Activated CD8-positive, alpha-beta T cell treated with anti-CD3 and anti-CD28 coated beads for 36 hours (primary cell): ENCODE measurements at places on chromosomes 5 and 9. TPM values are rescaled to one million over a fixed set of nuclear protein-coding genes. Genes with fewer than 3 reads are reported as not detected.
A peak's percentile ranks its signal among the peaks of the same experiment; 100 is the strongest.

- no peak for DNase-seq
- H3K4me1 ChIP-seq = no peaks in the 10 kb centered on the region
- H3K36me3 ChIP-seq = no peaks in the 10 kb centered on the region
These were observed 8.6 kb upstream of the SMIM23 start for GRCh38 chr5:171776770-171777759.

Gene ZNF366
- not detected for total RNA-seq

GRCh38 chr5:2758632-2759031 is 7.2 kb upstream of the IRX2 start:
- H3K36me3 ChIP-seq = peaks cover 3% of the 10 kb centered on the region
- H3K27ac ChIP-seq = no peak overlapping the region
- H3K4me3 ChIP-seq = no peak overlapping the region
- peaks cover 10% of the 10 kb centered on the region for H3K4me1 ChIP-seq
- peaks cover 42% of the 10 kb centered on the region for H3K27me3 ChIP-seq

DNA sequence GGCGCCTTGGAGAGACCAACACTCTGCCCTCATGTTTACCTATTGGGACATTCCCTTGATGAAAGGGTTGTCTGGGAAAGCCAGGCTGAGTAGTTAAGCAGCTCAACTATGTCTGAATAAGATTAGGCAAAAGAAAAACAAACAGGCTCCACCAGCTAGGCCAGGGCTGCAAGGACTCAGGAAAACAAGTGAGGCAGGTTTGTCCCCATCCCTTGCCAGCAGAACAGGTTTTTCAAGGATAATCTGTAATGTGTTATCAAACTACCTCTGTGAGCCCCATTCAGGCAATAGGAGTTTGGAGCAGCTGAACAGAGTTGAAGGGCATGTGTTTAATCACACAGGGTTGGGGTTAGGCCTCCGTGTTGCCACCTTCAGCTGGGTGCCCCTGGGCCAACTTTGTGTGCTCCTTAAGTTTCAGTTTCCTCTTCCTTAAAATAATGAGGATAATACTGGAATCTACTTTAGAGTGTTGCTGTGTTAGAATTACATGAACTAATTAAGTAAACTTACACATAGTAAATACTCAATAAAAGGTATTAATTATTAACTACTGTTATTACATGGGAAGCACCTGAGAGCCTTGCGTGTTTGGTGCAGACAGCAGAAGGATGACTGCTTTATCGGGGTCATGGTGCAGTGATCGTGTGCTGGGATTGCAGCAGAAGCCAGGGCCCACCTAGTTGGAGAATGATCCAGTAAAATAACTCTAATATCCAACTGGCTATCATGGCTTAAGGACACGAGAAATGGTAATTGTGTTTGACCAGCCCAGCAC is 72.1 kb upstream of the ATP10B start:
- no peak overlapping the region for H3K4me3 ChIP-seq
- H3K27me3 ChIP-seq = no peaks in the 10 kb centered on the region
- no peaks in the 10 kb centered on the region for H3K4me1 ChIP-seq
- no peaks in the 10 kb centered on the region for H3K36me3 ChIP-seq
- no peak overlapping the region for H3K27ac ChIP-seq

DNA sequence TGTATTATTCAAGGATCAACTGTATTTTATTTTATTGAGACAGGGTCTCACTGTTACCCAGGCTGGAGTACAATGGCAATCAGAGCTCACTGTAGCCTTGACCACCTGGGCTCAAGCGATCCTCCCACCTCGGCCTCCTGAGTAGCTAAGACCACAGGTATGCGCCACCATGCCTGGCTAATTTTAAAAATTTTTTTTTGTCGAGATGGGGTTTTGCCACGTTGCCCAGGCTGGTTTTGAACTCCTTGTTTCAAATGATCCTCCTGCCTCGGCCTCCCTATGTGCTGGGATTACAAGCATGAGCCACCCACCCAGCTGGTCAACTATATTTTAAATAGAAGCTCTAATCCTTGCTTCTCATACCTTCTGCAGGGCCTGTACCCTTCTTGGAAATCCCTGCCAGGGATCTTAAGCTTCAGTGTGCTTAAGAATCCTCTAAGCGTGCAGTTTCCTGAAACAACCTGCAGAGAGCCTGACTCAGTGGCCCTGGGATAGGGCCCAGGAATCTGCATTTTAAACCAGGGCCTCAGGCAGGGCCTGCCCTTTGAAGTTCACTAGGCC is 2.9 kb downstream of the AKNA start:
- peak overlapping the region; percentile 84 for H3K4me3 ChIP-seq
- peak overlapping the region; percentile 94 for H3K27ac ChIP-seq
- no peaks in the 10 kb centered on the region for H3K27me3 ChIP-seq
- peaks cover 93% of the 10 kb centered on the region for H3K36me3 ChIP-seq
- no peak for DNase-seq

GRCh38 chr5:8683496-8683895 is 814.5 kb downstream of the MTRR start:
- no peaks in the 10 kb centered on the region for H3K4me1 ChIP-seq
- no peak for DNase-seq
- H3K36me3 ChIP-seq = no peaks in the 10 kb centered on the region
- no peak overlapping the region for H3K4me3 ChIP-seq
- H3K27ac ChIP-seq = no peak overlapping the region
